ENCODE measurements at places on chromosomes 16 and 17.

- DNase-seq: no peak
Observed at GRCh38 chr16:12358898-12359297, 382.4 kb downstream of the SNX29 start.

DNA sequence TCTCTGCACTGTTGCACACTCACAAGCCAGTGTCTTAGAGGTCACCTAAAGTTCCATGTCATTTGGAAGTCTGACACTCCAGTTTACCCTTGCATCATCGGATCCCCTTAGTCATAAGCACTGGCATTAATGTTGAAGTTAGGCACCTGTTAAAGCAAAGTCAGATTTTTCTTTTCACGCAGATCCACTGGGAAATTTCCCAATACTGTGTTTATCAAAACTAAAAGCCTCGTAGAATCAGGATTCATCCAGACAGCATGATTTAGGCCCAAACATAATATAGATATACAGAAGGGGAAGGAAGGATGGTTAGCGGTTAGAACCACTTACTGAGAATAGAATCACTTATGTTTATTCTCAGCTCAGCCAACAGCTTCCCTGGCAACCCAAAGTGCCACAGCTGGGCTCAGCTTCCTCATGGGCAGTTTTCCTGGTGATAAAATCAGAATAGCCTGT, 30.1 kb upstream of the HAPSTR1 start:
- no peak for DNase-seq

- no peak for DNase-seq
Observed at GRCh38 chr16:78686601-78687000, 587.1 kb downstream of the WWOX start.

DNA sequence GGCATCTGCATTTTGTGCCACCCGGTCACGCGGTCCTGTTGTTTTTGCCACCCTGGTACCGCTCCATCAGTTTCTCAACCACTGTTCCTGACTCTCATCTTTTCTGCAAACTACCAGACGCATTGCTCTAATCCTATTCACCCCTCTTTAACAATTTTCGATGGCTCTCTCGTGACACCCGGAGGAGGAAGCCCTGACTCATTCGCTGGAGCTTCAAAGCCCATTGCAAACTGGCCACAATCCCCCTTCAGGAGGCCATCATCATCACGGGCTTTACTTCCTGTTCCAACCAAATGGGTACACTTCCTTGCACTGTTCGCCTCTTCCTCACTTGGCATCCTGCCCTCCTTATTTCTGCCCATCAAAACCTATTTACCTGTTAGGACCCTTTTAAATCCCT, 155.3 kb downstream of the RGS9 start:
- no peak for DNase-seq

GRCh38 chr17:65885541-65886312, 306.2 kb downstream of the CEP112 start:
- DNase-seq: no peak

GRCh38 chr17:70365091-70365583, 195.8 kb downstream of the KCNJ2 start:
- DNase-seq: no peak

DNA sequence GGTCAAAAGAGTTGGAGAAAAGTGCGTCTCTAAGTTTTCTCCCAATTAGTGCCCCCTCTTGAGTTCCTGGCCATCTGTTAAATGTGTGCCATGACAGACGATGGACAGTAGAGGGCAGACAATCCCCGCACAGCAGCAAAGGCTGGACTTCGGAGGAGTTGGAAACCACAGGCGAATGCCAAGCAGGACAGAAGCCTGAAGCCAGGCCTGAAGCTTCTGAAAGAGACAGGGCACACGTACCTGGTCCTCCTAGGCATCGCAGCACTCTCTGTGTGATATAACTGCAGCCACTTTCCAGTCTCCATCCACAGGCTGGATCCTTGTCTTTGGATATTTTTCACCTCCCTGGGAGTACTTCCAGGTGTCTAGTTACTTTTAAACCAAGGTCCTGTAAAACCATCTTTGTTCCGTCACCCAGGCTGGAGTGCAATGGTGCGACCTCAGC, 14.5 kb downstream of the C17orf100 start:
- peak; percentile 18 for DNase-seq

DNA sequence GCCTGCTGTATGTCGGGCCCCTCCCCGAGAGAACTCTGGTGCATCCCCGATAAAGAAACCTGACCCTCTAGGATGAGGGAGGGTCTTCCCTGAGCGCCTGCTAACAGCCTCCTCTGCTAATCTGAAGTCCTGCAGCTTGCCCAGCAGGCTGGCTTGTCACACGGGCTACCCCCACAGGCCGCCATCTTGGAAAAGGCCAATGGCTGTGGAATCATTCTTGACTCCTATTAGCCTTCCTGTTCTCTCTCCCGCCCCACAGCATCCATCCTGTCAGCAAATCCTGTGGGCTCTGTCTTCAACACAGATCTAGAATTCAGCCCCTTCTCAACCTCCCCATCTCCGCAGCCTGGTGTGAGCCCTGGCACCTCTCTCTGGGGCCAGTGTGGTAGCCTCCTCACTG, 12.0 kb downstream of the IL4R start:
- DNase-seq: no peak

GRCh38 chr17:59607817-59608403, 11.8 kb upstream of the CLTC start:
- DNase-seq: no peak

GRCh38 chr17:40075201-40075941, 12.6 kb downstream of the THRA start:
- DNase-seq: peak; percentile 79

DNA sequence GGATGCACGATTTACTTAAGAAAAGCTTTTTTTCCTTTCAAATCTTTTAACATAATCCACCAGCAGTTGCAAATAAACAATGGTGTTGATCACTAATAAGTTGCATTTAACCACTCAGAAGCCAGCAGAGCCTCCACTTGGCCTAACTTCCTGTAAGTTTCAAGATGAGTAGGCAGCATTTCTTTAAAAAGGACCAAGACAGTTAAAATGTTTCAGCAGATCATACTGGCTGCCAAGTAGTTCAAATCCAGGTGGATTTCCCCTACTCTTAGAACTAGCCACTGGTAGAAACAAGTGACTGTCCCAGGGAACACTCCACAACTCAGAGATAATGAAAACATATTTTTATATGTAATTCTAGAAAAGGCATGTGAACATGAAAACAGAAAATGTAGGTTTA, 17.0 kb upstream of the RFFL start:
- DNase-seq: no peak

DNA sequence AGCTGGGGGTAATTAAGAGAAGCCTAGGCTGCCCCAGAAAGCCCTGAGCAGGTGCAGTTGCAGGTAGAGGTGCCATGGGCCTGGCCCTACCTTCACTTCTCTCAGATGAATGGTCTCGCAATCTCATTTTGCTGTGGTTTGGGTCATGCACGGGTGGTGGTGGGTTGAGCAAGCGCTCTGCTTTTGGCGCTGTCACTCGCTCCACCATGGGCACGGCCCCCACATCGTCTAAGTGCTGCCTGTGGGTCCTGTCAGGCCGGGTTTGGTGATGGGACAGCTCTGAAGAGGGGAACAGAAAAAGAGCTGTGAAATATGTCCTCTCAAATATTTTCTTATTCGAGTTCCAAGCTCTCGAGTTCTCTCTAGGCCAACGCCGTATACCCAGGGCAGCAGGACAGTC, 39.9 kb downstream of the STH start:
- DNase-seq: no peak

GRCh38 chr17:76556765-76557367, 17.0 kb downstream of the PRCD start:
- no peak for DNase-seq

DNA sequence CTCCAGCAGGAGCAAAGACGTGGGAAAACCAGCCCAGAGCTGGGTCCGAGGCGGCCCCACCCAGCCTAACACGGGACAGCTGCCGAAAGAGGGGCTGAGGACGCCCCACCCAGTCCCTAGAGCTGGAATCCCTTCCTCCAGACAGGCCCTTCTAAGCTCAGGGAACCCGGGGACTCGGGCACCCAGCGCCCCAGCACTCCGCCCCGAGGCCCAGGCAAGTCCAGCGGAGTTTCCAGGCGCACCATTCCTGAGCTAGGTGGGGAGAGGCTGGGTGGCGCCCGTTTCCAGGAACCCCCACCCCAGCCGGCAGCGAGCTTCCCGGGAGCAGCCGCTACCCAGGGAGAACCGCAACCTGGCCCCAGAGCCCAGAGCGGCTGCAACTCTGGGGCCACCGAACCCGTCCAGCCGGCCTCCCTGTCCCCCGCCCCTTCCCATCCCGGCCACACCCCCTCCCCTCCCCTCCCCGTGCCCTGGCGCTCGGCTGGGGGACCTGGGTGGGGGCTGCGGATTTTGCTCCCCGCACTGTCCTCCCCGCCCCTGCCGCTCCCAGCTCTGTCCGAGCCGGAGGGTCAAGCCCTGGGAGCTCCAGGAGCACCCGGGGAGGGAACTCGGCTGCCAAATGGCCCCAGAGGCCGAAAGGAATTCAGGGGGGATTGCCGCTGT, 536 bp downstream of the TMC6 start:
- no peak for DNase-seq

DNA sequence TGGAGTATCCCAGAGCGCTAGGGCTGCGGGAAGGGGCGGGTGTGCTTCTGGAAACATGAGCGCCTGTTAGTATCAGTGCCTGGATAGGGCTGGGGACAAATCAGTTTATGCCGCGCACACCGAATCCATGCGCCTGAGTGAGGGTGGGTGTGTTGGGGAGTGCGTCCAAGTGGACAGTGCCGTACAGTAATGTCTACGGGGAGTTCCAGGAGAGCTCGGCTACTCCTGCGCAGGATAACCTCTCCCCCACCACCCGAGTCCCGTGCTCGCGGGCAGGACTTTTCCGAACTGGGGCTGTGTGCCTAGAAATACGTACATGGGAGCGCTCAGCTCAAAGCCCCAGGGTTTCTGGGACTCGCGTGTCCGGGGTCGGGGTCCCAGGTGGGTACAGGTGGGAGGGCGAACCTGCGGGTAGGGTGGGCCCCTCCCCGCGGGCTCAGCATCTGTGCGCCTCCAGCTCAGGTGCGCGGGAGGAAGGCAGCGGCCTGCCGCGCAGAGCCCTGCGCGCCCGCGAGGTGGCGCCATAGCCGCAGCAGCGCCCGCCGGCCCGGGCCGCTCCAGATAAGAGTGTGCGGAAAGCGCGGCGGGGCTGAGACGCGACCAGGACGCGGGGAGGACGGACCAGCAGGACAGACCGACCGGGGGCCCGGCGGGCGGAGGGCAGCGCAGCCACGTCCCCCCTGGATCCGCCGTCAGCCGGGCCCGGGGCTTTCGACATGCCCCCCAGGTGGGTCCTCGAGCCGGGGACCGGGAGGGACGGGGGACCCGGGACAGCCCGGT, at the start of gene HIC1:
TSS of gene HIC1 (plus strand) at position 592 of the 780 bp plus-strand sequence. CDS start 1,588 bp downstream, outside the sequence.
- DNase-seq: peak; percentile 73

GRCh38 chr16:89361751-89362539, 128.4 kb downstream of the ANKRD11 start:
- no peak for DNase-seq

- no peak for DNase-seq
Observed at GRCh38 chr16:20349615-20350014, 2.9 kb downstream of the UMOD start.

DNA sequence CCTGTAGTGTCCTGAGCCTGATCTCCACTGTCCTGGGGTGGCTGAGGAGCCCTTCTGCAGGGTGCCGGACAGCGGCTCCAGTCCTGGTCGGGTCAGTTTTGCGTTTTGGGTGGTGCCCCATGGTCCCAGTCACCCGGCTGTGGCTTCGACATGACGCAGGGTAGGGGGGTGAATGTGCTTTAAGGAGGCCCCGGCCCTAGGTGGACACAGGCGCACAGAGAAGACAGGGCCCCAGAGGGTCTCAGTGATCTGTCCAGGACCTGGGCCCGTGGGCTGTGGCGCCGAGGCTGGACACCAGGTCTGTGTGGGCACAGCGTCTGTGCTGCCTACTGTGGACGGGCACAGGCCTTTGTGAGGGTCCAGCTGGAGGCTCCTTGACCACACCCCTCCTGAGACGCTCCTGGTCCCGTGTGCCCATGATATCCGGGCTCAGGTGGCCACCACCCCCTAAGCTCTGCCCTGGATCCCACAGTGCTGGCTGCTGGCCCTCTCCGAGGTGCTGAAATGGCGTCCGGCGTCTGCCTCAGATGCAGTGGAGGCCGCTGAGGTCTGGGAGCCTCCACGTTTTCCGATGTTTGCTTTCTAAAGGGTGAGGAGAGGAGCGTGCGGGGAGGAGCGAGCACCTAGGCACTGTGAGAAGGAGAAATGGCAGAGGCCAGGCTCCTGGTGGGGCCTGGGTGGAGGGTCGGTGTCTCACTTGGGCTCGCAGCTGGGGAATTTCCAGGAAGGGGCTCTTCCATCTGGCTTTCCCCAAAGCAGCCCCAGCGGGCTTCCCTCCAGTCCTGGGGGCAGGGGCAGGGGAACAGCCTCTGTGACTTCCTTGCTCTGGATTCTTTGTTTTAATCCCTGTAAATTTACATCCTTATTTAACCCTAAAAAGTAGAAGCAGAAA, 56.1 kb upstream of the ACSF3 start:
- DNase-seq: no peak

- DNase-seq: no peak
Observed at GRCh38 chr17:63295839-63296590, 150.1 kb downstream of the CYB561 start.

GRCh38 chr16:27284865-27285675, 16.5 kb upstream of the NSMCE1 start:
- DNase-seq: no peak

DNA sequence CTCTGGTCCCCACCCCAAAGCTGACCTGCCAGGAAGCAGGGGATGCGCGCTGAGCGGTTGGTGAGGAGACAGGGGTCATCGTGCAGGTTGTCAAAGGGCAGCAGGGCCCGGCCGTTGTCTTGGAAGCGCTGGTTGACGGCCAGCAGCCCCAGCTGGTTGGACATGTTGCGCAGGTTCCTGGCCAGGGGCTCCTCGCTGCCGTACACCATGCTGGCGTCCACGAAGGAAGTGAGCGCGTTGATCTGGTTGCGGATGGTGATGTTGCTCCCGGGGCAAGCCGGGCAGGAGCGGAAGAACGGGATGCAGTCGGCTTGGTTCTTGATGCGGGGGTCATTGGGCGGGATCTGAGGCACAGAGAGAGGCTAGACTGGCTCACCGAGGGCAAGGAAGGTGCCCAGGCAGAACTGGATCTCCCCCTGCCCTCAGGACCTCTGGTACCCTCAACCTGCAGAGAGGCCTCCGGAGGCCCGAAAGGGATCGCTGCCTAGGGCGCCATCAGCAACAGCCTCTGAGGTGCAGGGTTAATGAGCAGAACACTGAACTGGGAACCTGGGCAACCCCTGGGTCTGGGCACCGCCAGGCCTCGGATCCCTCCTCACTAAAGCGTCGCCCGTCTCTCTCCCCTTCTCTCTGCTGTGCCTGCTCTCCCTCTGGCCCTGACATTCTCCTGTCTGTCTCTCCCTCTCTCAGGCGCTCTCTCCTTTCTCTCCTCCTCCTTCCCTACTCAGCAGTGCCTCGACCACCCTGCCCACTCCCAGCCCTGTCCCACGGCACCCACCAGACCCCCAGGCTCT, 2.7 kb downstream of the MPO start:
- DNase-seq: no peak

GRCh38 chr17:48037838-48038323, 284 bp upstream of the COPZ2 start:
- DNase-seq: no peak

GRCh38 chr16:82108100-82108499, 61.9 kb downstream of the MPHOSPH6 start:
- DNase-seq: no peak

Data from stimulated activated CD4-positive, alpha-beta T cell treated with anti-CD3 and anti-CD28 coated beads, Interleukin-12 subunit alpha, Interleukin-12 subunit beta, amount 100 ng/mL, for 48 hours (primary cell).